Myocyte (in vitro differentiated cells): ENCODE measurements at places on chromosomes 2 and 18. TPM values are rescaled to one million over a fixed set of nuclear protein-coding genes. Genes with fewer than 3 reads are reported as not detected.

- no peak for DNase-seq
Observed at GRCh38 chr2:186183406-186183805, 302.7 kb upstream of the ZC3H15 start.

GRCh38 chr2:22355816-22356433 lies 1029.1 kb upstream of the KLHL29 start:
- DNase-seq: peak; percentile 0

GRCh38 chr2:101802329-101802728 lies 104.8 kb downstream of the MAP4K4 start:
- no peak for DNase-seq

DNA sequence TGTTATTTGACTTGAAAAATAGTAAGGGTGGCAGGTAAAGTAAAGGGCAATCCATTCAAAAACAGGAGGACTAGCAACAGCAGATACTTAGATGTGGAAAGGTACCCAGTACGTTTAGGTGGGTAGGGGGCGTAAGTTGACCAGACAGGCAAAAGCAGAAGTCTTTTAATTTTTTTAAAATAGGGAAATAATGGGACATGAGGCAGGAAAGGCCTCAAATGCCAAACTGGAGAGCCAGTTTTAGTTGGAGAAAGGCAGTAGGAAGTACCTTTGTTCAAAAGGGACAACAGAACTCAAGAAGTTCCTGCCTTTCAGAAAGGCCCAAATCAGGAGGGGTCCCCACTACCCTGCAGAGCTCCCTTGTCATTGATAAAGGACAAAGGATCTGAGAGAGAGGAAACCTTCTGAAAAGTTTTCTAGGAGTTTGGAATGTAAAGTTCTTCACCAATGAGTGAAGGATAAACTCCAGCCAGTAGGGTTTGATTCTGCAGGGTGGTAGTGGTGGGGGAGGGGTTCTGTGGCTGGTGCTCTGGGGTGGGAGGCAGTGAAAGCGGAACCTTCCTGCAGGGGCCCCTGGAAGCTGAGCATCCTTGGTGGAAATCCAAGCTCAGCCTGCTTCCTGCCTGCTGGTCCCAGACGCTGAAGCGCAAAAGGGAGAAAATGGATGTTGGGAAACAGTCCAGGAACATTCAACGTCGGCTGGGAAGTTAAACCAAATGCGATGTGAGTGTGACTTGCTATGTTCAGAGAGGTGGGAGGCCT lies 40.1 kb downstream of the TMEM17 start:
- no peak for DNase-seq

GRCh38 chr18:45357686-45358470 lies 257.4 kb upstream of the SLC14A2 start:
- DNase-seq: no peak

DNA sequence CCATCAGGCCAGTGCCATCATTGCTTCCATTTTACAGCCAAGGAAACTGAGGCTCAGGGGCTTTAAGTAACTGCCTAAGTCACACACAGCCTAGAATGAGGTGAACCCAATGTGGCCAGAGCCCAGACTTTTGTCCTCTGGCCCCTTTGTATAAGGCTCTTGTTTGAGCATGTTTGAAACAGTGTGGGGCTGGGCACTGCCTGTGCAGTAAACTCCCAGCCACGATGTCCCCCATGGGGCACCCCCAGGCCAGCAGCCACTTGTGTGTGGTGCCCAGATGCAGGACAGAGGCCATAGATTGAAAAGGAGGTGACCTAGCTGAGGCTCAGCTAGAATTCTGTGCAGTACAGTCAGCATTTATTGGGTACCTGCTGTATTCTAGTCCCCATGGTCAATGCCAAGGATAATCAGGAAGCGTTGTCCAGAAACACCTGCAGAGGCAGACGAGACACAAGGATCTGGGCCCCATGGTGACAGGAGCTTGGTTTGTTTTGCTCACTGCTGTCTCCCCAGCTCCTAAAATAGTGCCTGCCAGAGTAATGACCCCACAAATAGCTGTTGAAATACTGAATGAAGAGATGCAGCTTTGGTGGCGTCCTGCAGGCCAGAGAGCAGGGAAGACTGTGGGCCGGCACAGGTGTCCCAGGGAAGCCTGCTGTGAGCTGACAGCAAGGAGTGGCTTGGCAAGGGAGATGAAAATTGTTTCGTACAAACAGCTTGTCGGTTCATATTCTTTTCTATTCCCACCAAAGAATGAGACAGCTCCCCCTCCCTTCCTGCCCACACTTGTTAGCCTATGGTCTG lies 160.7 kb downstream of the LDLRAD4 start:
- no peak for DNase-seq

DNA sequence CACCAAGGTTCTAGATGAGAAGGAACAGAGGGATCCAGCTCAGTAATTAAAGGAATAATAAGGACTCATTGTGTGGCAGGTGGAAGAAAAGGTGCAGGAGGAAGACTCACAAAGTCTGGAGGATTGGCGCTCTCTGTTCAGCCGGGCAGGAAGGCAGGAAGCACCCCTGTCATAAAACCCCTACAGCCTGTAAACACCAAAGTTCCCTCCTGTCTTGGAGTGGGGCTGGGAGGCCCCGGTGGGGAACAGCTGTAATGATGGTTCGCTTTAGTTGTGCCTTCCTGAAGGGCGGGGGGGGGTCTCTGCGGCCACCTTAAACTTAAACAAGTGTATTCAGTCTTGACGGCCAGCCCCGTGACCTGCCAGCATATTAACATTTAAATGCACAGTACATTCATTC lies 84.3 kb downstream of the GBX2 start:
- no peak for DNase-seq

GRCh38 chr2:96763511-96764252 lies 3.0 kb downstream of the CNNM4 start:
- DNase-seq: no peak

- no peak for DNase-seq
Observed at GRCh38 chr2:190136259-190136658, 73.7 kb upstream of the MSTN start.

GRCh38 chr2:169119851-169120250 lies 50.5 kb downstream of the DHRS9 start:
- no peak for DNase-seq

DNA sequence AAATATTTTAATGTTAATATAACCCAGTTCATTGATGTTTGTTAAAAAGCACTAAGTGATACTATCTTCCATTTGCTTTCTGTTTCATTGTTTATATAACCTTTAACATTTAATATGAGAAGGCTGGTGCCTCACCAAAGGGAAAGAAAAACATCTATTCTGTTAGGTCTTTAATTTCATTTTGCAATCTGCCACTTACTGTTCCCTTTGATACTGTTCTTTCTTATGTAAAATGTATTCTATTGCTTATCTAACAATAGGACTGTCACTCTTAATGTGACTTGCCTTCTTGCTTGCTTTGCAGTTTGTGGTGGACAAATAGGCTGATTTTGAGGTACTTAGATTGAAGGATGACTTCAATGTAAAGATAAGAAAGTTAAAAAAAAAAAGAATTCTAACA lies 1666.1 kb upstream of the DDX18 start:
- DNase-seq: no peak

DNA sequence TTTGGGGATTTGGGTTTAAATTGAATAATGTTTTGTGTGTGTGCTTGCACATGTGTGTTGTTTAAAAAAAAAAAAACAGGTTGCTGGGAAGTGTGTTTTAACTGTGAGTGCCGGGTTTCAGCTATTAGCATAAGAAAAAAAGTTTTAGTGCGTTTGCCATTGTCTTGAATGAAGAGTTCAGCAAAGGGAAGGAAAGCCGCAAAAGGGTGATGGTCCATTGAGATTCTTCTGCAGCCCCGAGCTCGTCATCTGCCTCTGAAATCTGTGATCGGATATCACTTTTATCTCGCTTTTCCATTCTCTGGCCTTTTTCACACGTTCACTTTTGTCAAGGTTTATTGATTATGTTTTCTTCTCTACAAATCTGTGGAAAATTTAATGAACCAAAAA lies 4.7 kb downstream of the GLI2 start:
- DNase-seq: no peak

DNA sequence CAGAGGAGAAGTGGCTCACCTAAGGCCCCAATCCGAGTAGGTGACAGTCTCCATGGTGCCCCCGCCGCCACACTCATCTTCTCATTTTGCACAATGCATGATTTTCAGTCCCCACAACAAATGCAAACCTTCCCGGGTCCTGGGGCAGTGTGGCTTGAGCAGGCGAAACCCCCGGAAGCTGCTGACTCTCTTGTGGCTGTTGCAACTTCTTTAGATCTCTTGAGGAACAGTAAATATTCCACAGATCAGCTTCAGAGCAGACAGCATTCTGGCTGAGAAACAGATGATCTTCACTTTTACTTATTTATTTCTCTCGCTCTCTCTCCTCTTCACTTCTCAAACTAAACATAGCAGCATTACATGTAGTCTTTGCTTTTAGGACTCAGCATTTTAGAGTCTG lies 51.9 kb downstream of the ASAP2 start:
- DNase-seq: no peak

GRCh38 chr2:201961401-201961800 lies 72.3 kb upstream of the FZD7 start:
- no peak for DNase-seq

GRCh38 chr2:201996679-201997314 lies 36.9 kb upstream of the FZD7 start:
- no peak for DNase-seq

The TET3 gene
- total RNA-seq: 5.2 and 6.4 TPM in 2 replicates

The AKAIN1 gene
- not detected in 2 replicates for total RNA-seq

The SLC16A14 gene
- total RNA-seq: 0.52 and 0.80 TPM in 2 replicates

The RAB17 gene
- total RNA-seq: 0.42 and 5.3 TPM in 2 replicates

The ALK gene
- total RNA-seq: 0.27 TPM in 1 of 2 replicates, not detected in the other
